NCI-H2081 treated with DMSO at 0.1 percent for 48 hours (cell line): ENCODE measurements at places on chromosomes 2 and 18.

- DNase-seq: no peak
Observed at GRCh38 chr2:241010531-241011295, 12.3 kb downstream of the SNED1 start.

DNA sequence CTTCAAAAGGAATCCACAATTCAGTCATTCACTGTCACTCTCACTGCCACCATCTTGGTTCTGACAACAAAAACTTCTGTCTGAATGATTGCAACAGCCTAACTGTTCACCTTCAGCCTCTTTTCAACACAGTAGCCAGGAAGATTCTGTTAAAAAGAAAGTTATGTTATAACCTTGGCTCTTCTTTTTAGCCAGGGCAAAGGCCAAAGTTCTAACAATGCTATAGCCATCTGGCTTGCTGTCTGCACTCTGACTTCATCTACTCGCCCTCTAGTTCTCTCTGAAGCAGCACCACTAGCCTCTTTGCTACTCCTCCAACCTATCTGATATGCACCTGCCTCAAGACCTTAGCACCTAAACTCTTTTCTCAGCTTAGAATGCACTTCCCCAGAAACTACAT lies 158.5 kb downstream of the ZNF385B start:
- no peak for DNase-seq

GRCh38 chr2:201761101-201761500 lies 19.6 kb downstream of the ALS2 start:
- no peak for DNase-seq

DNA sequence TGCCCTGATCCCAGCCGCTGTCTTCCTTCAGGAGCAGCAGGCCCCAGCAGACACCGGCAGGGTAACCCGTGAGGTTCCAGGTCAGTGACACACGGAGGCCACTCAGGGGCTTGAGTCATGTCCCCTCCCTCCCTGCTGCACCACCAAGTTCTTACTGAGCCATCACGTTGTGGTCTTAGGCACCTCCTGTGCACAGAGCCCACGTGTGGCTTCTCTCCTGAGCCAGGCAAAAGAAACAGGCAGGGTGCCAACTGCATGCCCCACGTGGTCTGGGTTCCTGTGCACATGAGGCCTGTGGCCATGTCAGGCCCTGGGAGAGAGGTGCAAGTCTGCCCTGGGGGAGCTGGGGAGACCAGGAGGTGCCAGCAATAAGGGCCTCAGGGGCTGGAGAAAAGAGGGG lies 264.8 kb downstream of the KLHL29 start:
- DNase-seq: no peak

DNA sequence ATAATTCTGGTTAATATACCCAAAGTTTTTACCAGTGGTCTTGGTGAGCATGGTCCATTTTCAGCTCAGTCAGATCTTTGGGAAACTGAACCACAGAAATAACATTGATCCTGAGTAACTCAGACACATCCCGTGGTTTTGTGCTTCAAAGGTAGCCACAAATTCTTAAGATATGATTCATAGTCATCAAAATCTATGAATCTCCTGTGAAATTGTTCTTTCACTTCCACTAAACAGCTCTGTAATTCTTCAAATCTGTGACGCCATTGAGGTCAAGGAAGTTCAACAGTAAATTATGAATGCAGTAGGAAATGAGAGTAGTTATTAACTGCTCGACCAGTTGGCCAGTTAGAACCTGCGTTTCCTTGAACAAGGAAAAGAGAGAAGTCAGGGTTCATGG lies 147.3 kb downstream of the IRS1 start:
- DNase-seq: no peak

DNA sequence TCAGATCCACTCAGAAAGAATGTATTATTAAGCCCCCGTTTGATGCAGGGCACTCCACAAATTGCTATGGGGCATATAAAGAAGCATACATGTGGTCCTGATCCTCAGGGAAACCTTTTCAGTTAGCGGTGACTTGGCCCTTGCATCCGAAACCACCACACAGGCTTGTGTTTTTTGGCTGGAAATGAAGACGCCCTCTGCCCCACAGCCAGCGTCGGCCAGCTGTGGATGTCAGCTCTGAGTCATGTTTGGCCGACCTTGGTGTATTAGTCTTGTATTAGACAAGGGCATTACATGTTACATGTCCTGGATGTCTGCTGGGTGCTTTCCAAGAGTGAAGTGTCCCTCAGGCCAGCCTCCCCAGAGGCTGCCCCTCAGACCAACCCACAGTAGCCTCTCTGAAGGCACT lies 107.6 kb upstream of the MAP3K20 start:
- DNase-seq: no peak

DNA sequence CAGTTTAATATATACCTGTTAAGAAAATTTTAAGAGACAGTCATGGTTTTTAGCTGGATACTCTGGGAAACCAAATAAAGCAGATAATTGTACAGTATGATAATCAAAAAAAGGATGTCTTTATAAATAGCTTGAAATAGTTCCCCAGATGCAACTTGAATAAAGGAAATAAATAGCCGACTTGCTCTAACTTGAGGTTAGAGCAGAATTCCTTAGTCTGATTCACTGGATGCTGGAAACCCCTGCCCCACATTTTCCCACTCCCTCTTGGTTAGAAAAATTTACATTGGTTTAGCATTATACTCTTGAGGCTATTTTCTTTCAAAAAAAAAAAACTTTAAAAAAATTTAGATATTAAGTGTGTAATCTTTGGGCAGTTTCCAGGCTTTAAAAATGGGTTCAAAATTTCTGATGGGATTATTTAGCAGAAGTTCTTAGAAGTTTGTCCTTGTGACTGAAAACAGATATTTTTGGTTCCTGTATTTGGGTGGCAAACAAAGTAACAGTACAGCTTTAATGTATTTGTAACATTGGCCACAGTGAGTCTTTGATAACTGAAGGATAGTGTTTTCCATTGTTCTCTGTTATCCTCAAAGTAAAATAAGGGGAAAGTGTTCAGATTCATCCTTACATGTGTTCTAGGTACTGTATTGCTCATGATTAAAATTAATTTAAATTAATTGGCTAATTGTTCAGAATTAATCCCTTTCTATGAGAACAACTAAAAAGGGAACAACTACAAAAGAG lies 39.6 kb downstream of the ITGAV start:
- DNase-seq: no peak
